Liver (tissue), 10 donors: ENCODE measurements at places on chromosomes 2 and 18. TPM values are rescaled to one million over a fixed set of nuclear protein-coding genes. Genes with fewer than 3 reads are reported as not detected.

DNA sequence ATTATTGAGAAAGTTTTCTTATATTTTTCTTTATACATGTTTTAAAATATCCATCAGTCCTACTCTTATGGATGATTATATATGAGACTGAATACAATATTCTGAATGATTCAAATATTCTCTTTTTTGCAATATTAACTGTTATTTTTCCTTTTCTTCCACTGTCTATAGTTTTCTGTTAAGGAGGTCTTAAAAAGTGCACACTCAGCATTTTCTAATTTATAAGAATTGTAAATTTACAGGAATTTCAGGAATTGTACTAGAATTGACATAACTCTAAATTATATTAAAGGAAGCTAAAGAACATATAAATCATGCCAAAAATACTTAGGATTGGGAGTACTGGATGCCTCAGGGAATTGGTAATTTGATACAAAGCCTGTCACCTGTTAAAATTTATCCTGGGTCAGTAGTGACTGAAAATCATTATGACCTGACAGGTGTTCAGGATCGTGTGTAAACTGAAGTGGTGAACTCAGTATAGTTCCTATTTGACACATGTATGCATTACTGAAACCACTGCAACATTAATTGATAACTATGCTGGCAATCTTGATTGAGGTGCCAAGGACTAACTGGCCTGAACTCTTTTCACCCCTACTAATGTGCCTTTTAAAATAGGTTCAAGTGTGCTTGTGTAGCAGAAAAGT lies 30.4 kb downstream of the MSTN start:
- no peak for DNase-seq

- DNase-seq, result no peak
Measured at GRCh38 chr2:13056259-13056843, 339.6 kb downstream of the TRIB2 start.

DNA sequence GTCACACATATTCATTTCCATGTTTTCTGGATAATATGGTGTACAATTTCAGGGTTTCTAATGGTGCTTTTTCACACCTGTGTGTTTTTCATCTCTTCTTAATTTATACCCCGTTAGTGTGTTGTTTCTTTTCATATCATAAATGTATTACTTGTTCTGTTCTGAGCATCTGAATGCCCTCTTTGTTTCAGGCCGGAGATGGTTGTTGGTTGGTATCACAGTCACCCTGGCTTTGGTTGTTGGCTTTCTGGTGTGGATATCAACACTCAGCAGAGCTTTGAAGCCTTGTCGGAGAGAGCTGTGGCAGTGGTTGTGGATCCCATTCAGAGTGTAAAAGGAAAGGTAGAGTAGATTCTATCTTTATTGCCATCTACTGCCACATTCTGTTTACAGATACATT lies 45.1 kb upstream of the TBR1 start:
- no peak for DNase-seq

DNA sequence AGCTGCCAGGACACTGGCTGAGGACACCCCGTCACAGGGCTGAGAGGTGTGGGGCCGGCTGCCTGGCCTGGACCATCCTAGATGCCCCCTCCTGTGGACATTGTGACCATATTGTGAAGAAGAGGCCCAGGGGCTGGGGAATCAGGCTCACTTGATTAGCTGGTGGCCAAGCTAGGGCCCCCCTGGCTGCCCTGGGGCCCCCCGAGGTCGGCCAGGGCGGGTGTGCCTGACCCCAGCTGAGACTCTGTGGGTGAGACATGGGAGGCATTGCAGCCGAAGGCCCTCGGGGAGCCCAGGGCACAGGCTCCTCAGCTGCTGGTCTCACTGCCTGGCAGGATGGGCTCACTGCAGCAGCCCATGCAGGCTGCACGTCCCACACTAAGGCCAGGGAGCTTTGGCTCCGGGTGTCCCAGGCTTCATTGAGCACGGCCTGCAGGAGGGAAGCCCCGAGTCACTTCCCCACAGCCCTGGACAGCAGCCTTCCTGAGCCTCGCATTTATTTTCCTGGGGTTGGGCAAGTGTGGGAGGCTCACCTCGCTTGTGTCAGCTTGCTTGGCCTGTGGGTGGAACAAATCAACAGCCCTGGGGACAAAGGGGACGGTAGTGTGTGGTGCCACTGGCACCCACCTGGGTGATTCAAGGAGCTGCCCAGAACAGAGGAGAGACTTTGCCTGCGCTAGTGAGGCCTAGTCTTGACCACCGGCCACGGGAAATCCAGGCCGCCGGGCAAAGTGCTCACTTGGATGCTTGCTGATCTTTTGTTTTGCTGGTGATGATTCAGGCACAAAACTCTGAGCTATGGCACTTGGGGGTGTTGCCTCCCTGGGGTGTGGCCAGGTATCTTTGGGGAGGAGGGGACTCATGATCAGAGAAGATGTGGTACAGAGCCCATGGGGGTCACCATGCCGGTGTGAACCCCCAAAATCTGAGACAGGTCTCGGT lies 1.3 kb downstream of the GAL3ST2 start:
- peak; percentile 28 for DNase-seq

- no peak for DNase-seq
Measured at GRCh38 chr2:16553226-16553625, 112.4 kb downstream of the CYRIA start.

DNA sequence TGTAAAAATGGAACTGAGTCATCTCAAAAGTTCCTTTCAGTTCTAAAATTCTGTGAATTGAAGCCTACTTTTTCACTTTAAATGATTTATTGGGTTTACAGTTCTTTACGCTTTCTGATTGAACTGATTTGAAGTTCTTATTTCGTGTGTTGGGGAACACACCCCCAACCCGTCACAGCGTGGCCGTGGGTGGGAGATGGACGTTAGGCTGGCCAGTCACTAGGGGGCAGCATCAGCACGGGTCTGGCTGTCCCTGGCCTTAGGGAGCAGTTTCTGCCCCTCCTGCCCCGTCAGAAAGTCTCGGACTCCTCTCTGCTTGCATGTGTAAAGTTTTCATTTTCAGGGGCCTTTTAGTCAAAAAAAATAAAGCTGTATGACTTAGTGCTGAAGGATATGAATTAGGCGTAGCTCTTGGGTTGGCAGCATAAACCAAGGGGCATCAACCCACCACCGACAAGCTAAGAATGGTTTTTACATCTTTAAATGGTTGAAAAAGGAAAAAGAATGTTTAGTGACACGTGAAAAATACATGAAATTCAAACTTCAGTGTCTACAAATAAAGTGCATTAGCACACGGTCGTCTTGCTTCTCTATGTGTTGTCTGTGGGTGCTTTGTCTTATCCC lies 63.4 kb downstream of the ZCCHC2 start:
- peak; percentile 75 for DNase-seq

DNA sequence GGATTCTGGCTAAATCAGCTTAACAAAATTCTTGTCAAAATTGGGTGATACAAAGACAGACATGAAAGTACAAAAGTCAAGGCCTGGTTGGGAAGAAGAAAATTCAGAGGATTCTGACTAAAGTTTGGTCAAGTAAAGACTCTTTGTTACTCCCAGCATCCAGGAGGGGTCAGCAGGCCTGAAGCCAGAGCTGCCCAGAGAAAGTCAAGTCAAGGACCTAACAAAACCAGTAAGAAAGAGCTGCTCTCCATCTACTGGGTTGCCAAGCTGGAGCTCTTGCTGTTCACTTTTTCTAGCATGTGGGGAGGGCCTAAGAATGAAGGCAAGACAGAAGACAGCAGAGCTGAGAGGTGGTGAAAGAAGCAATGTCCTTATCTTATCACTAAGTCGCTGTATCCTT lies 143.3 kb downstream of the C1D start:
- no peak for DNase-seq

- no peak for DNase-seq
Measured at GRCh38 chr2:171965661-171966060, 34.1 kb upstream of the METAP1D start.

DNA sequence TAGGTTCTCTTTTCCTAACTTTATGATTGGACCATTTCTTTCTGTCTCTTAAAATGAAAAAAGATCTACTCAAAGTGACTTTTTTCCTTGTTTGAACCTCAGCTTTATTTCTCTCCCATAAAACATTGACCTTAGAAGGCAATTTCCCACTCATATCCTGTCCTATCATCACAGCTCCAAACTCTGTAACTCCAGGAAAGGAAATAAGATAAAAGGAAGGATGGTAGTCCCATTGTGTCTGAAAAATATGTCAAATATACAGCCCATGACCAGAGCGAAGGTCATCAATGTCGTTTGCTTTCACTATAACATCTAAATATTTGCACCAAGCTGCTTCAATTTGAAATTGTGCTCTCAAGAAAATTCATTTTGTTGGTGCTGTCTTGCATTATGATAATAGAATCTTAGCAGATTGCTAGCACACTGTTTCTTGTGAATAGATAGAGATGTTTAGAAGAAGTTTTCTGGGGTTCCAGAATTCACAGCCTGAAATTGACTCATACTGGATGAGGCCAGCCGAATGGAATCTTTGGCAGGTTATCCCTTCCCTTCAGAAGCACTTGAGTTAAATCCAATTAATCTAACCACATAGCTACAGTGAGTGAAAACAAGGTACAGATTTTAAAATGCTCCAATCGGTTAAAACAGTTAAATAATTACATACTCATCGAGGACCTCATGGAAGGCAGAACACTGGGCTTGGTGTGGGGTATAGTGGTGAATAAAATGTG lies 95.1 kb downstream of the CRIM1 start:
- no peak for DNase-seq

DNA sequence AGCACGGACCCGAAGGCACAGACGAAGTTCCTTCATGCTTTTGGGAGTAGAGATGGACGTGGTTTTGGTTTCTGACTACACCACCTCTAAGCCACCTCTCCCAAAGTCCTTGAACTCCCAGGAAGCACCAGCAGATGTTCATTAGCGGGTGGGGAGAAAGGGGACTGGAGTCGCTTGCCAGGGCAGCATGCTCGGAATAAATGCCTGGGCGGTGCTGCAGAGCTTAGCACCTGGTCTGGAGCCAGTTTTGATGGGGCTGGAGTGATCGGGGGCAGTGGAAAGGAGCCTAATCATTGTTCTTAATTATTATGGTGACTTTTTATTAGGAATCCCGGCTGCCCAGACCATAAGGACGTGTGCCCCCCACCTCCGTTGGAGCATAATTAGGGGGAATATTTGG lies 220.8 kb downstream of the TFCP2L1 start:
- no peak for DNase-seq

GRCh38 chr18:57432751-57433400 lies 2.3 kb upstream of the ONECUT2 start:
- no peak for DNase-seq

GRCh38 chr2:43427032-43427424 lies 168.8 kb downstream of the THADA start:
- no peak for DNase-seq

DNA sequence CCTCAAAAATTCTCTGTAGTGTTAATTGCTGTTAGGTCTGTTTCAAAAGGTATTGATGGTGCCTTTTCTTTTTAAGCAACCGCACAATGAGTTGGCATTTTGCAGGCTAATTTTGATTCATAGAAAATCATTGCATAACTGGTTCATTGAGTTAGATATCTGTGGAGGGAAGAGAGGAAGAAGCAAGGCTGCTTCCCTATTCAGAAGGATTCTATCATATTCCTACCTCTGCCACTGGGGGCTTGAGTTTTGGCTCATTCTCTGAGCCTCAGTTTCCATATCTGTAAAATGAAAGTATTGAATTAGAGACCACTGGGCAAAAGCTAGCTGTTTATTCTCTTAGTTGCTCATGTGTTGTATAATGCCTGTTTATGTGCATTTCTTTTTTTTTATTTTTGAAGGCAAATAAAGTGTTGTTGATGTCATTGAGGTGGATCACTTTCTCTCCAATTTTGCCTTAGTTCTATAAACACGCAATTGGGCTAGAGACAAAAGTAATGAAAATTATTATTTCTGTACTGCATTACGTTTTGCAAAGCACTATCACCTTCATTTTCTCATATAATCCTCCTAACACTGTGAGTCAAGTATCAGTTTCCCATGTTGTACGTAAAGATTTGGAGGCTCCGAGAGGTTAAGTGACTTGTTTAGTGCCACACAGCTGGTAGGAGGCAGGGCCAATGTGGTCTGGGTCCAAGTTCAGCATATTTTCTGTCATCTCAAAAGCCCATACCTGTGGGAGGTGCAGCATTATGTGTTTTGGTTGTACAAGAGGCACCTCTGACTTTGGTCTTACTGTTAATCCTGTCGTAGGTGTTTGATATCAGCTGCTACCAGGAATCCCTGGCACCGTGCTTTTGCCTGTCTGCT lies 5.9 kb downstream of the TRIB2 start:
- no peak for DNase-seq

DNA sequence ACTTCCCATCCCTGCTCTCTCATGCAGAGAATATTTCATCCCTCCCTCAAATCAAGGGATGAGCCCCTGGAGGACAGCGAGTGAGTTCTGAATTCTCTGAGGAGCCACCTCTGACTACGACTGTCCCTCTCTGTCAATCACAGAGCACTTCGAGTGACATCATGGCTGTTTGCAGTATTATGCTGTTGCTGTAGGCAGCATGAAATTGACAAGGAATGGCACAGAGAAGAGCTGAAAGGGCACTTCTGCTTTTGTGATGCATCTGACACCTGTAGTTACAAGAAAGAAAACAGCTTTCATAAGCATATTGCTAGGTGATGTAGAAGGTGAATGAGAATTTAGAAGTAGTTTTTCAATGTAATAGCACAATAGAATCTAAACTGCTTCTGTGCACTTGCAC lies 166.9 kb downstream of the ARHGAP15 start:
- no peak for DNase-seq

DNA sequence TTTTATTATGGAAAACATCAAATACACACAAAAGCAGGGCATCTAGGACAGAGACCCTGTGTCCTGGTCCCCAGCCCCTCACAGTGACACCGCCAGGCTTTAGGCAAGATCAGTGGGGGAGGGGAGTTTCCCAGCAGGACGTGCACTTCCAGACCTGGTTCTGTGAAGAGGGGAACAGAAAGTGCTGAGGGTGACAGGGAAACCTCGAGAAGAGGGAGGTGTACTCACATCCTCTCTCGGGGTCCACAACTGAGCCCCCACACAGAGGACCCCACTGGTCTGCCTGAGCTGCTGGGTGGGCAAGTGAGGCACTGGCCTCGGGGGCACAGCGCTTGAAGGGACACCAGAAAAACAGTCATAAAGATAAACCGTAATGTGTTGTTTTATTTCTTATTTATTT lies 4.4 kb upstream of the GPR35 start:
- DNase-seq, result no peak

CRYGB gene
- not detected for polyA plus RNA-seq

SAG gene
- polyA plus RNA-seq, result not detected

CYP27A1 gene
- 298 TPM for polyA plus RNA-seq

GTF3C2 gene
- 13.0 TPM for polyA plus RNA-seq

LYG2 gene
- not detected for polyA plus RNA-seq
